ENCODE measurements at places on chromosomes 4 and X.

- no peak for DNase-seq
Measured at GRCh38 chr4:146439999-146440398, 81.7 kb downstream of the SLC10A7 start.

GRCh38 chr4:39470402-39470801 lies 11.5 kb downstream of the LIAS start:
- no peak for DNase-seq

DNA sequence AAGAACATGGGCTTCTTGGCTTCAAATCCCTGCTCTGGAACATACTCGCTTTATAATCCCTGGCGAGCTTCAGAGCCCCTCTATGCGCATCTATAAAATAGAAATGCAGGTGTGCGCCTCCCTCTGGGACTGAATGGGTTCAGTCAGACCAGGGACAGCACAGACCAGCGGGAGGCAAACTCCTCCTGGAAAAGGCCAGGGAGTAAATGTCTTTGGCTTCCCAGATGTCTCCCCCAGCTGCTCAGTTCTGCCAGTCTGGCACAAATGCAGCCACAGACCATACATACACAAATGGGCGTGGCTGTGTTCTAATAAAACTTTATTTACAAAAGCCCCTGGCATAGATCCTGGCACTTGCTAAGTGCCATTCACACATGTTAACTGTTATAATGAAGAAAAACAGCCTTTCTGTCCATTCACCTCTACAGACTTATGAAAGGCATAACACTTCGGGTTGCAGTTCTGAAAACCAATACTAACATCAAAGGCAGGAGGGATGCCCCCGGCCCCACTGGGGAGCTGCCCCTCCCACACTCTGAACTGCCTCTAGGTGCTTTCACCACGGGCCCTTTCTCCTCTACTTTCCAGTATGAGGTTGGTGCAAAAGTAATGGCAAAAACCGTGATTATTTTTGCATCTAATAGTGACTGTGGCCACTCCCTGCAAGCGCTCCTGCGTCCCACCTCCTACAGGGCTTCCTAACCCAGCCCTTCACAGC lies 4.6 kb downstream of the JAKMIP1 start:
- no peak for DNase-seq

DNA sequence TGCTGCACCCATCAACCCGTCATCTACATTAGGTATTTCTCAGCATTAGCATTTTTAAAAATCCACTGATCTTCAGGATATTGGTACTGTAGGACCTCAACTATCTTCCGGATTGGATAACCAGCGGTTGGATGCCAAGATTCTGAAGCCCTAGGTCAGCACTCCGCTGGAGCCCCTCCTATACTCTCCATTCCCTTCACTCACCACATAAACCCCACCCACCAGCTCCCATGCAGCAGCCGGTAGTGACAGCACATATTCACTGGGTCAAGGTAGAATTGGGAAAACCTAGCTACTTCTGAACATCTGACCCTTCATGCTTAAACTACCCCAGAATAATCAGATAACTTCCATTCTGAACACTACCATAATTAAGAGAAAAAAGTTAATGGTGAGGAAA lies 134.9 kb downstream of the CORIN start:
- DNase-seq, result no peak

DNA sequence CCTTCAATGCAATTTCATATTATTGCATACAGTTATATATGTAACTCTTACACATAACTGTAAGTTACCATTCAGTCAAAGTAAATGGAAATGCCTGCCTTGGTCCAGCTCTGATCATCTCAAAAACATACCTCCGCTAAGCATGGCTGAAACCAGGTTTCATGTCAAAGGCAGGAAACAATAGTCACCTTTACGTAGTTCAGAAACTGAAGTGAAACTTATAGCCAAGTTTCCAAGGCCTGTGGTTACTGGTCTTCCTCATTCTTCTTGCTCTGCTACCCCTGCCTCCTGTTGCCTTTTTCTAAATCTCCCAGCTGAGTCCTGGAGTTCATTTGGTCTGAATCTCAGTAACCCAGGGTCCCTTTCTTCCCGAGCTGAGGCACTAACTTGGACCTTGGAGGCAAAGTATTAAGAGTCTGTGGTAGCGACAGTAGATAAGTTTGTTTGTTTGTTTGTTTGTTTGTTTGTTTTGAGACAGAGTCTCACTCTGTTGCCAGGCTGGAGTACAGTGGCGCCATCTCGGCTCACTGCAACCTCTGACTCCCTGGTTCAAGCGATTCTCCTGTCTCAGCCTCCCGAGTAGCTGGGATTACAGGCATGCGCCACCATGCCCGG lies 30.8 kb downstream of the DAPP1 start:
- DNase-seq, result peak; percentile 57

GRCh38 chrX:100600758-100601157 lies 16.0 kb downstream of the TNMD start:
- no peak for DNase-seq

- DNase-seq, result no peak
Measured at GRCh38 chr4:184896868-184897715, 71.3 kb upstream of the ACSL1 start.

GRCh38 chr4:1010395-1011021 lies 918 bp upstream of the FGFRL1 start:
- DNase-seq, result peak; percentile 46

DNA sequence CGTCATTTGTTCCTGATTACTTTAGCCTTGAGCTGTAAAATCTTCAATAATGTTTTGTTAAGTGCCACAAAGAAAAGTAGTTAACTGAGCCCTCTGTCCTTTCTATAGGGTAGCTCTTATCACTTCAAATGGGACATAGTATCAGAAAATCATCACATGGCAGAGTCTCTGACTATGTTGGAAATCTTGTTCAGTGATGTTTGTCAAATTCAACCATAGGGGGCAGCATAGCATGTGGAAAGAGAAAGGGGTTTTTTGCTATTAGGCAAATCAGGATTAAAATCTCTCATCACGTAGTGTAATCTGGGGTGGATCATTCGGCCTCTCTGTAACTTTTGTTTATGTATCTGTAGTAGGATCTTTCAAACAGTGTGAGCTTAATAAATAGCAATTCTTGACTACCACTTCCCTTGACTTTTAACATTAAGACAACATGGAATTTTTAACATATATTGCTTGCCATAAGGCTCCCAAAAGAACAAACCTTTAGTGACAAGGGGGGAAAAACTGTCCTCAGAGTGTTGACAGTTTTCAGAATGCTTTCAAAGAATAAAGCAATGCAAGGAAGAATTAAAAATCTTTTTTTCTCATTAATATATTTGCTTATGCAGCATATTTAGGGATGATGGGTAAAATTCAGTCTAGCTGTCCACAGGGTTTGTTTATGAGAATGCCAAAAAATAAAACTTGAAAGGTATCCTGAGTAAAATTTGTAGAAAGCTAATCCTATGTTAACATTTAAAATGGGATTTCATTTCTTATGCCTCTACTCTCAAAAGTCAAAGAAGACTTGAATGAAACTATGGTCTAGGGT lies 127.2 kb downstream of the FBXW7 start:
- no peak for DNase-seq

DNA sequence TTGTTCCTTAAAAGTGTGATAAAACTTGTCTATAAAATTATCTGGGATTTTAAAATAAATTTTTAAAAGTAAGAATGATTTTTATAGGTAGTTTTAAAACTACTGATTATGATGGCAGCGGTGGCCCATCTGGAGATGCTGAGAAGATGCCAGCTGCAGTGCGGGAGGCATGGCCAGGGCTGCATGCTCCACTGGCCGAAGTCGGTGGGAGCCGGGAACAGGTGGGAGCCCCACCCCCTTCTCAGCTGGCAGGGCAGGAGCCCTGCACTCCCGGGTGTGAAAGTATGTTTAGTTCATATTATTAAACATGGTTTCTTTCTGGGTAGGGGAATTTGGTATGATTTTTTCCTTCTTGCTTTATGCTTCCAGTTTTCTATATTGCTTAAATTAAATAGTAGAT lies 63.8 kb downstream of the CORIN start:
- no peak for DNase-seq

DNA sequence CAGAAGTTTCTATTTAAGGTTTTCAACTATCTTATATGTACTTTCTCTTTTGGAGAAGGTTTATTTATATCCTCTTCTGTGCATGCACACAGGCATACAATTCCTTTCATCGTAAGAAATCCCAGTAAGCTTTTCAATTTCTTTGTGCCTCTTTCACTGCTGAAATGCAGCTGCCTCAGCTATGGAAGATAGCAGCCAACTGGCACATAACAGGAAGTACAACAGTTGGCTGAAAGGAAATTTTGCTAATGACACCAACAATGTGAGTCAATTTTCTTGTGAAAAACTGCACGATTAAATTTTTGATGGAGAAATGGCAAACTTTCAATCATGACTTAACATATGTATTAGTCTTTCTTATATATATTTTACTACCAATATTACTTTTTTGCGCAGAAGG lies 74.5 kb upstream of the PAQR3 start:
- DNase-seq, result no peak

GRCh38 chr4:152708361-152708760 lies 28.6 kb upstream of the TMEM154 start:
- DNase-seq, result no peak

DNA sequence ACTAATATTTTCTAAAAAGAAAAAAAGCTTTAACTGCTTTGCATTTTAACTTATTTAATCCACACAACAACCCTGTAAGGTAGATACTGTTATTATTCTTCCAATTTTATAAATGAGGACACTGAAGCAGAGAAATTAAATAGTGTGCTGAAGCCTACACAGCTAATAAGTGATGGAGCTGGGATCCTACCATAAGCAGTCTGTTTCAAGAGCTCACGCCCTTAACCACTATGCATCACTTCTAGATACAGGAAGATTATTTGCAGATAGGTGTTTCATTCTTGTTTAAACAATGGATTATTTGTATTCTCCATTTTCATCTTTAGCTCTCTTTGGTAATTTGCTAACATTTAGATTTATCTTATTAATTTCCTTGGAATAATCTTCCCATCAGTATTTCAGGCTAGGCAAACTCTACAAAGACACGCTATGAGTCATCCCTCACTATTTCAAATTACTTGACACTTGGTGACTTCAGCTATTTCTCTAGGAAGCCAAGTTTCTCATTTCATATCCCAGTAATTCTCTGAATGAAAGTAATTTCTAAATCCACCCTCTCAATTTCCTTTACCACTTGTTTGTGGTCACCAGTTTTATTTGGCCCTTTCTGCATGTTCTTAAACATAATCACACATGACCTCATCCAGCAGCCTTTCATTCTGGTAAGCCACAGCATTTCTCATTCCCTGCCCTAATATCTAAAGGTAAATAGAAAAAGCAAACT lies 67.3 kb downstream of the ASB9 start:
- DNase-seq, result no peak

- no peak for DNase-seq
Measured at GRCh38 chr4:784401-785331, 41.3 kb downstream of the CPLX1 start.

Data from CD4-positive, alpha-beta T cell (primary cell).